ENCODE measurements at places on chromosomes 2 and 18.

DNA sequence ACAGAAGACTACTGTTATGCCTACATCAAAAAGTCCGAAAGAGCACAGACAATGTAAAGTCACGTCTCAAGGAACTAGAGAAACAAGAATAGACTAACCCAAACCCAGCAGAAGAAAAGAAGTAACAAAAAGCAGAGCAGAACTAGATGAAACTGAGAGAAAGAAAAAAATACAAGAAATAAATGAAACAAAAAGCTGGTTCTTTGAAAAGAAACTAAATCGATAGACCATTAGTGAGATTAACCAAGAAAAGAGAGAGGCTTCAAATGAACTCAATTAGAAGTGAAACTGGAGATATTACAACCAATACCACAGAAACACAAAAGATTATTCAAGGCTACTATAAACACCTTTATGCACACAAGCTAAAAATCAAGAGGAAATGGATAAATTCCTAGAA, 271.8 kb downstream of the MBD2 start:
- DNase-seq, result no peak

- DNase-seq, result no peak
These were observed 66.0 kb upstream of the ITGA6 start for GRCh38 chr2:172361360-172361759.

GRCh38 chr2:3183766-3184165, 193.9 kb downstream of the EIPR1 start:
- DNase-seq, result no peak

DNA sequence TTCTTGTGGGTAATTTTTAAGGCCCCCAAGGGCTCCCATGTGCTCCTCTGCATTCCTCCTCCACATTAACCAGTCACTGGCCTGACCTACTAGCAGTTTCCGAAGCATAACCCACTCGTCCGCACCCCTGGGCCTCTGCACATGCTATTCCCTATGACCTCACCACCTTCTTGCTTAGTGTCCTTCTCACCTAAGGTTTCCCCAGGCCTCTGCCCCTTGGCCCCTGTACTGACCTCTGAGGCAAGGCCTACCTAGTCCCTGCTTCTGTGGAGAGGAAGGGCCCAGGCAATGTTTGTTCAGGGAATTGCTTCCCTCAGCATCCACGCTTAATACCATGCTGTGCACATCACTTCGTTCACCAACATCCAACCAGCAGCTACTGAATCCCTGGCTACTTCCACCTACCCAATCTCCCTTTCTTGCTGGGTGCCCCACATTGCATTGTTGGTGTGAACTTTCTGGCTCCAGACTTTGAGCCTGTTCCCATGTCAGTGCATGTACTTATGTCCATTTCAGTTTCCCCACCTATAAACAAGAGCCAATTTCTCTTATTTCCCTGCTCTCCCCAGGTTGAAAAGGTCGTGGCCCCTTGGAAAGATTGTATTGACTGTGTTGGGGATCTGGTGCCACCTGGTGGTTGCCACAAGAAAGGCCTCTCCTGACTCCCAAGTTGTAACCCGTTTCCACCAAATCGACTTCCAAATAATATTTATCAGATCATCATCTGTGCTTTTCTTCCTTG, 19.2 kb upstream of the TMEM177 start:
- DNase-seq, result peak; percentile 22

- DNase-seq, result no peak
These were observed 154.3 kb upstream of the FN1 start for GRCh38 chr2:215590010-215590745.
